Right forelimb (tissue), 1 donor: ENCODE measurements at places on chromosomes 1 and 21.

DNA sequence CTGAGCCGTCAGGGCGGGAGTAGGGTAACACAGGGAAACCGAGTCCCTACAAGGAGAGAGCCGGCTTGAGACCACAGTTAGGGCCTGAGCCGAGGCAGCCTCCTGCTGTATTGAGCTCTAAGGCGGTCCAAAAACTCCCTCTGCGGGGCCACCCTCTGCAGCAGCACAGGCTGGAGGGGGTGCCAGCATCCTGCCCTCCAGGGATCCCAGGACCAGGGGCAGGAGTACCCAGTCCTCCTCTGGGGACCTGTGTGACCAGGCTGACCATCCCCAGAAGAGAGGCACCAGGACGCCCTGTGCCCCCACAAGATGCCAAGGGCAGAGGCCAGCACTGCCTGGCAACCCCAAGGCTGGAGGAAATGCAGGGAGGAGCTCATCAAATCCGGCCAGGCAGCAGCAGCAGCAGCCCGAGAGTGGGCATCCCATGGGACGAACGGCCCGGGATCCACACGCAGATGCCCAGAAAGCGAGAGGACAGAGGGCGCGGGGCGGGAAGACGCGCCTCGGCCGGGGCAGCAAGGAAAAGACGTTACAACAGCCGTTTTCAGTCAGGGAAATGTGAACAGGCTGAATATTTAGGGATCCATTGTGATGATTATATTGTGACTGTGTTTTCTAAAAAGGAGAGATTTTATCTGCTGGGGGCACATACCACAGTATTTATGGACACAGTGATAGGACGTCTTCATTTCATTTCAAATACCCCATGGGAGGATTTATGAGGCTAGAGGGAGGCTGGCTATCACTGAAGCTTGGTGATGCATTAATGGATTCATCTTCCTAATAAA is 57.1 kb upstream of the COL18A1 start:
- no peak for DNase-seq

GRCh38 chr1:185397183-185397582 is 80.1 kb upstream of the IVNS1ABP start:
- no peak for DNase-seq

DNA sequence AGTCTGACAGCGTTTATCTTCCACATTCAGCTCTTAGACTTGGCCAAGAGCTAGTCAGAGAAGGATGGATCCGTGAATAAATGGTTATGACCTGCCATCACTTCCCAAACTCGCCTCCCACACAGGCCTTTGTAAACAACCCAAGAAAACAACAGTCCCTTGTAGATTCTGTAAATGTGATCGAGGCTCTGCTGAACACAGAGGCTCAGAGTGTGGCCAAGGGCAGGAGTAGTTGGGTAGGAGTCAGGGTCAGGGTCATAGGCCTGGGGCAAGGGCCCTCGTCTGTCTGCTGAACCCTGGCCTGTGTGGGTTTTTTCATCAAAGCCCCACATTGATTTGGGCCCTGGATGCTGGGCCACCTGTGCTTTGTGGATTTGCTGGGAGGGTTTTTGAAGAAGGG is 32.7 kb downstream of the NCMAP start:
- DNase-seq, result no peak

DNA sequence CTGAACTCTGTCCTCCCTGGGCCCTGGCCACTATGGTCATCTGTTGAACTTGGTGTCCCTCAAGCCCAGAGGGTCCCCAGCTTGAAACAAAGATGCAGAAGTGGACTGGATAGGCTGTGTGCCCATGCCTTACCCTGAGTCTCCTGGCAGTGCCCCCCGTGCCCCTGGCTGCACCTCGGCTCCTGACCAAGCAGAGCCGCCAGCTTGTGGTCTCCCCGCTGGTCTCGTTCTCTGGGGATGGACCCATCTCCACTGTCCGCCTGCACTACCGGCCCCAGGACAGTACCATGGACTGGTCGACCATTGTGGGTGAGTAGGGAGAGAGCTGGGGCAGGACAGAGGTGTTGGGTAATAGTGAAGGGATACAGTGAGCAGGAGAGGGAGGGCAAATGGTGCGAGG is 10.7 kb downstream of the TIE1 start:
- no peak for DNase-seq

DNA sequence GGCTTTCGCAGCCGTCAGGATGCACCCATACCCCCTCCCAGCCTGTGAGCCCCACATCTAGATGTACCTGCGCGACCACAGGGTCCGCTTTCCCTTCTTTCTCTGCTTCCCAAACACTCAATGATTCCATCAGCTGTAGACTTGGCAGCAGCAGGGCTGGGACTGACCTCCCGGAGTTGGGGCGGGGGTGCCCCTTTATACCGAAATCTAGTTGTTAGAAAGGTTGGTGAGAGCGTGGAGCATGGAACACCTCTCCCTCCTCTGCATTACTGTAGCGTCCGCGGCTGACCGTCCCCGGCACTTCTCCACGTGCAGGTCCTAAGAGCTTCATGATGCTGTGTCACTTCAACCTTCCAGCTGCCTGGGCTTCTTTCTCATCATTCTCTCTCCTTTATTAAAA is 21.1 kb upstream of the ACTRT2 start:
- DNase-seq, result no peak
